ENCODE measurements at places on chromosomes 5 and 9. TPM values are rescaled to one million over a fixed set of nuclear protein-coding genes. Genes with fewer than 3 reads are reported as not detected.

GRCh38 chr9:98097836-98098235, 21.2 kb downstream of the TRIM14 start:
- DNase-seq = no peak

DNA sequence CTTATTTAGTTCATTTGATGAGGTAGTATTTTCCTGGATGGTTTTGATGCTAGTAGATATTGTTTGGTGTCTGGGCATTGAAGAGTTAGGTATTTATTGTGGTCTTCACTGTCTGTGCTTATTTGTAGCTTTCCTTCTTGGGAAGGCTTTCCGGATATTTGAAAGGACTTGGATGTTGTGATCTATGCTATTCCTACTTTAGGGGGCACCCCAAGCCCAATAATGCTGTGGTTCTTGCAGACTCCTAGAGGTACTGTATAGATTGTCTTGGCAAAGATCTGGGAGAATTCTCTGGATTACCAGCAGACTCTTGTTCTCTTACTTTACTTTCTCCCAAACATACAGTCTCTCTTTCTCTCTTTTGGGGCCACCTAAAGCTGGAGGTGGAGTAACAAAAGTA, 315.7 kb downstream of the MAT2B start:
- no peak for DNase-seq

DNA sequence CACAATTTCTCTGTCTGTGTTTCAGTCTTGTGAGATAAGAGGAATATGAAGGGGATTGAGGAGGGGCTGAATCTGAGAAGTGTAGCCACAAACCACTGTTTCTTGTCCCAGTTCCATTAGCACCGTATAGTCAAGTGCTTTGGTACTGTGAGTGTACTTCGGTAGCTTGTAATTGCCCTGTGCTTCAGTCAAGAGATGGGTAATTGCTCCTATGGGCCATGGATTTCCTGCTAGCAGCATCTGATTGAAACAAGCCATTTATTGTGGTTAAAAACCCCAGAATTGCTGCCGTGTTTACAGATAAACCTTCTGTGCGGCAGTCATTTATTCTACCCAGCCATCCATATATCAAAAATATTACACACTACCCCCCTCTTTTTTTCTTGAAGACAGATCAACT, 98.6 kb downstream of the MAT2B start:
- no peak for DNase-seq

GRCh38 chr9:133581513-133582343, 27.5 kb downstream of the FAM163B start:
- no peak for DNase-seq

DNA sequence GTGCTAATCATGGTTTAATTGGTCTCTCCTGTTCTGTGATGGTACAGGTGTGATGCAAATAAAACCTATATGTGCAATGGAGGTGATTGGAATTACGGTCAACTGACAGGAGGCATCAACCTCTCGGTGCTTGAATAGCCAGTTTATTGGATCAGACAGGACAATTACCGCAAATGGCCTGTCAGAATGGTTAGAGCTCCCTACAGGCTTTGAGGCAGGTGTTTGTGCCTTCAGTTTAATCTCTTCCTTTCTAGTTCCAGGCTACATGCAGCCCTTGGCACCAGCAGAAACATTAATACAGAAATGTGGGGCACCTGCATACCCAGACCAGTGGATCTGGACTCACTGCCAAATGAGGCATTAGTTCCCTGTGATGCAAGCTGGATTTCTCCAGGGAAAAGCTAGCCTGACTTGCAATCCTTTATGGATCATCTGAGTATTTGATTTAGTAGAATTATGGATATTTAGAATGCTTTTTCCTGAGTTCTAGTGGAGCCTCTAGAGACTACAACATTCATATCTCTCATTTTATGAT, 128.6 kb downstream of the MAT2B start:
- DNase-seq = no peak

GRCh38 chr5:164713682-164714081, 1208.3 kb downstream of the MAT2B start:
- no peak for DNase-seq

DNA sequence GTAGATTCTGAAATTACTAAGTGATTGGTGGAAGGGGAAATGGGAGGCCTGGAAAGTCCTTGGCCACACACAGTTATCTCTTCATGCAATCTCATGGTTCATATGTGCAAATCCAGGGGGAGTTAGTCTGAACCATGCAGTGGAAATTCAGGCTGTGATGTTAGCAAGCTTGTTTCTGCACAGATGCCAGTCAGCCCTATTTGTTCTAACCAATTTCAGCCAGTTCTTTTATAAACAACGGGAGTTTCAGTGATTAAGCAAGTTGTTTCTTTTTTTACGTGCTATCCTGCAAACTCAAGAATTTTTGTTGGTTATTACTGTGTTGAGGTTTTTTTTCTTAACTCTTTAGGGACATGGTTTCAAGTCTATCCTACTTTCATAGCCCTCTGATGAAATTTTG, 298.0 kb downstream of the FER start:
- DNase-seq = no peak

DNA sequence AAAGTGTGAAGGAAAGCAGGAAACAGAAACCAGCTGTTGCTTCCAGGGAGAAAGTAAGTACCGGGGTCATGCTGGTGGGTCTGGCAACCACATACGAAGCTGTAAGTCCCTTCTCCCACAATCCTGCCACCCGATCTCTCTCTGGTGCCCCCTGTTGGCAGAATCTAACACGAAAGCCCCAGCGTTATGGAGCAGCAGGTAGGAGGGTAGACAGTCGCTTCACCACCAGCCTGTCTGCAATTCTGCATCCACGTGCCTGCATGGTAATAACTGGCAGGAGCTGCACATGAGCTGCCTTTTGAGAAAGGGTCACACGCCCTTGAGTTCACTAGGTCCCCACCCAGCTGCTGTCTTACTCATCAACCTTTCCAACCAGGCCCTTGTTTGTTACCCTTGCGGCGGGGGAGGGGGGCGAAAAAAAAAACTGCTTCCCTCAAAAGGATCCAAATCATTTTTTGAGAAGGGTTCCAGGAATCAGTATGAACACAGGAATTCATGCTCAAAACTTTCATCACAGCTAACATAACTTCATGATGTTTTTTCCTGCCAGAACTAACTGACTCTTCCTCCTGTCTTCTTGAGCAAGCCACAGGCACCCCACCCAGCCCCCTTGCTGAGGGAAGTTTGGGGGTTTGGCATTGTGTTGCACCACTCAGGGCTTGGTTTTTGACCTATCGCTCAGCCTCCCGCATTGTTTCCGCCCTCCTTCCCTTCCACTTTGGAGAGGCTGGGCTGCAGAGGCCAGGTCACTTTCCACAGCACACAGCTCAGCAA, 19.6 kb upstream of the TMEM252 start:
- no peak for DNase-seq

- DNase-seq = no peak
These were observed 441.1 kb downstream of the SEMA5A start for GRCh38 chr5:9104571-9105339.

DNA sequence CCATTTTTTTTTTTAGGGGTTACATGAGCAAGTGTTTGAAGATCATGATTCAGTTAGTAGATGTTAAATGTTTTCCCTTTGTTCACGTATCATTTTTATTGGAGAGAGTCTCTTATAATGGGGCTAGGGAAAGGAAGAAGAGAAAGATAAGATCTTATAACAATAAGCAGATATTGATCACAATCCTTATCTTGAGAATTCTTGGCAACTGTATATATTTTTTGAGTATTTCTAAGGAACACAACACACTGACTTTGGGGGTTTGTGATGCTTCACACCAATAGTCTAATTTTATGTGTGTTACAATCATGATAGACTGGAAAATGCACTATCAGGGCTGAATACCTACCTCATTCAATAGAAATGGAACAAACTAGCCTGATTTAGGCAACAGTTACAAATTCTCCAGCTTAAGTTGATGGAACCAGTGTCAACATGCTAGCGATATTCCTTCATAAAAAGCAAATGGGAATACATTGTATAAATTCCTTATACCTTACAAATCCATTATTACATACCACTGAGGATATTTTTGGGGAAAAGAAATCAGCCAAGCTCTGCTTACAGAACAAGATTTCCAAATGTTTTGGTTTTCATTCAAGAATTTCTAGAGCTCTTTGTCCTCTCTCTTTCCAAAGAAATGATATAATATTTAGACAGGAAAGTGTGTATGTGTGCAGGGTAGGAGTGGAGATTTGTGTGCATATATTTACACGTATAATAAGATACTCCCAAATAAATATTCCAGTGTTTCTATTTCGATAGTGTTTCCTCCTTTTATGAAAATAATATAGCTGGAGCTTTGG, 41.5 kb downstream of the SVEP1 start:
- DNase-seq = no peak

- no peak for DNase-seq
These were observed 344.5 kb downstream of the ACTL7B start for GRCh38 chr9:108511307-108511706.

GRCh38 chr9:135126451-135127187, 39.2 kb downstream of the OLFM1 start:
- no peak for DNase-seq

- no peak for DNase-seq
These were observed 171.4 kb downstream of the NIPBL start for GRCh38 chr5:37047947-37048346.

DNA sequence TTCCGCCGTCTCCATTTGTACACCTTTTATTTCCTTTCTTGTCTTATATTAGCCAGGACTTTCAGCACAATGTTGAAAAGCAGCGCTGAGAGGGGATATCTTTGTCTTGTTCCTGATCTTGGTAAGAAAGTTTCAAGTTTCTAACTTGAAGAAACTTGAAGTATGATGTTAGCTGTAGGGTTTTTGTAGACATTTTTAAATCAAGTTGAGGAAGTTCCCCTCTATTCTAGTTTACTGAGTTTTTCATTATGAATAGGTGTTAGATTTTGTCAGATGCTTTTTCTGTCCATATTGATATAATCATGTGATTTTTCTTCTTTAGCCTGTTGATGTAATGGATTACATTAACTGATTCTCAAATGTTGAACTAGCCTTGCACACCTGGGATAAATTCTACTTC, 425.7 kb downstream of the PIK3R1 start:
- no peak for DNase-seq

GRCh38 chr9:84781458-84781857, 111.9 kb downstream of the NTRK2 start:
- DNase-seq = no peak

DNA sequence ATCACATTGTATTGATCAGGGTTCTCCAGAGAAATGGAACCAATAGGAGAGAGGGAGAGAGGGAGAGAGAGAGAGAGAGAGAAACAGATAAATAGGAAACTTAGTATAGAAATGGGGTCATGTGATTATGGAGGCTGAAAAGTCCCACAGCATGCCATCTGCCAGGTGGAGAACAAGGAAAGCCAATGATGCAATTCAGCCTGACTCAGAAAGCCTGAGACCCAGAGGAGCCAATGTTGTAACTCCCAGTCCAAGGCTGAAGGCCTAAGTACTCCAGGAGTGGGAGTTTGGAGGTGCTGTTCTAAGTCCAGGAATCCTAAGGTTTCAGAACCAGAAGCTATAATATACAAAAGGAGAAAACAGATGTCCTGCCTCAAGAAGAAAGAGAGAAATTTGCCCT, 48.4 kb upstream of the ISOC1 start:
- DNase-seq = no peak

GRCh38 chr9:21831841-21832509, 29.5 kb downstream of the MTAP start:
- DNase-seq = no peak

- DNase-seq = no peak
These were observed 152.4 kb downstream of the ALDH1A1 start for GRCh38 chr9:72800328-72800994.

DNA sequence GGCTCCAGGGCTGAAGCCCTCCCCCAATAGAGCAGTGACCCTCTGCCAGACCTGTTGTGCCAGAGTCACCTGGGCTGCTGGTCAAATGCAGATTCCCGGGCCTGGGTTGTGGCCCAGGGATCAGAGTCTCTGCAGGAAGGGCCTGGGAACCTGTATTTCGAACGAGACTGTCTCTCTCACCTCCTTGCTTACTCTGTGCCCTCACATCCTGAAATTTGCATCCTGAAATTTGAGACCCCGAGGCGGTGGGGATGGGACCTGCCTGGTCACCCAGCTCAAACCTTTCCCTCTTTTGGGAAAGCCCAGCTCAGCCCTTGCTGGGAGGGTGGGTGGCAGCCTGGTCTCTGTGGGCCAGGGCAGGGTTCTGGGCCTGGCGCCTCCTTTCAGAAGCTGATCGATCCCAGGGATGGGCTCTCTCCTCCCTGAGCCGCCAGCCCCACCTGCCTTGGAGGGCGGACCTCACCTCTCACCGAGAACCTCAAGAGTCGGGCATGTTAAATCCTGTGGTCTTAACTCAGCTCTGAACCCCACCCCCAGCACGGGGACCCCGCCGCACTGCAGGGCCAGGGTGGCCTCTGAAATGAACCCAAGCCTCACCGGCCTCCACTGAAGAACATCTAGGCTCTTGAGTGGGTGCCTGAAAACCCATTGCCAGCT, 44.0 kb upstream of the IER5L start:
- no peak for DNase-seq

GRCh38 chr5:76556511-76557221, 66.5 kb downstream of the F2RL2 start:
- no peak for DNase-seq

- DNase-seq = no peak
These were observed 2.4 kb upstream of the DMRT2 start for GRCh38 chr9:1047591-1048230.

GRCh38 chr5:96870094-96871026, 5.9 kb upstream of the ERAP2 start:
- DNase-seq = no peak

GRCh38 chr9:18466101-18466500, 7.9 kb upstream of the ADAMTSL1 start:
- no peak for DNase-seq

- no peak for DNase-seq
These were observed 2267.7 kb upstream of the ACO1 start for GRCh38 chr9:30116673-30117217.

Gene F2RL2
- 3.5 TPM for total RNA-seq

Gene PBX3
- 12.0 TPM for total RNA-seq

Gene PHAX
- 30.6 TPM for total RNA-seq

Gene CCL28
- 2.2 TPM for total RNA-seq

Gene TRPM6
- 0.09 TPM for total RNA-seq

Gene DAB2
- 25.8 TPM for total RNA-seq

Gene SLC6A19
- not detected for total RNA-seq

Gene ERMP1
- total RNA-seq = 51.0 TPM

Gene IFNB1
- not detected for total RNA-seq

Gene PCDHAC1
- 0.90 TPM for total RNA-seq

Gene PDCD1LG2
- total RNA-seq = 1.4 TPM

Data from PC-9 (cell line).